ENCODE measurements at places on chromosomes 1 and 21.

DNA sequence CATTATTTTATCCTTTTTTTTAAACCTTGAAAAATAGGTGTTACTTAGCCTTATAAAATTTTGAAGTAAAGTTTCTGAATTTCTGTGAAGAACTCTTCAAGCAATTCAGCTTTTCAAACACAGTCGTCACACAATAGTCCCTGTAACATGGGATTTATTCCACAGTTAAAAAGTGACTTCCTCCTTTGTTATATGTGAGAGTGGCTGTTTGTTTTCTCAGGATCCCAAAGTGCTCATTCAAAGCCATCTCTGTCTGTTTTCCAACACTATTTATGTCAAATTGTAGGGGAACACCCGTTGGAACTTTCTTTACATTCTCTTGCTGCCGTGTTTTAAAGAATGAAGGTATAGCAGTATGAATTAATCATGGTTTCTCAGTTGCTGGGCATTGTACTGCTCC is 80.8 kb upstream of the GPR52 start:
- DNase-seq, result no peak

GRCh38 chr1:36760081-36760480 is 274.2 kb downstream of the GRIK3 start:
- DNase-seq, result no peak

DNA sequence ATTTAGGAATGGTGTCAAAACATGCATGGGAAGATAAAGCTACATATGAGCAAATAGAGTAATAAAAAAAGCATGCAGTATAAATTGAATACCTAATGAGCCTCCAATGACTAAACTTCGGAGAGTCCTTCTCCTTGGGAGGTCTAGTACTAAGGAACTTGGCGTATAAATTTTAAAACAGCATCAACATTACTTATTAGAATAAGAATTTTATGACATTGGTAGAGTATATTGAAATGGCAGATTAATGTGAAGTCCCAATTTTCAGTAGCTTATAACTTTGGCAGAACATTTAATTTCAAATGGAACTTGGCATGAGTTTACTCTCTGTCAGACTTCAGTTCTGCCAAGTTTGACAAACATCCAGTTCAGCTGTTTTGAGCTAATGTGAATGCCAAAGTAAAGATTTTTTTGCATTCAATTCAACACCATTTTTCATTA is 104.7 kb upstream of the RGS18 start:
- DNase-seq, result no peak

DNA sequence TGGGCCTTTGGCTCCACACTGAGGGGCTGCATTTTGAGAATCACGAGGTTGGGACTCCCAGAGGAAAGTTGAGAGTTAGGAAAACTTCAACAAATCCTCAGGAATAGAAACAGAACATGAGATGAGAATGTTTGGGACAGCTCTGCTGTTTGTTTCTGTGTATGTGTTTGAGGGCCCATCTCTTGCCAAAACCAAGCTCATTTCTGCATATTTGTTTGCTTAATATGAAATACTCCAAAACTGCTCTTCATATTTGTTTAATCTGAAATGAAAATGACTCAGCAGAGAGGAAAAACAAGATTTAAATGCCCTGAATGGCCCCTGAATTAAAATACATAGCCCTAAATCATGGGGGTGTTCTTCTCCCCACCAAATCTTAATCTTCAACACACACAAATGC is 78.1 kb downstream of the DDR2 start:
- no peak for DNase-seq

GRCh38 chr1:87678266-87678665 is 349.6 kb downstream of the LMO4 start:
- no peak for DNase-seq

DNA sequence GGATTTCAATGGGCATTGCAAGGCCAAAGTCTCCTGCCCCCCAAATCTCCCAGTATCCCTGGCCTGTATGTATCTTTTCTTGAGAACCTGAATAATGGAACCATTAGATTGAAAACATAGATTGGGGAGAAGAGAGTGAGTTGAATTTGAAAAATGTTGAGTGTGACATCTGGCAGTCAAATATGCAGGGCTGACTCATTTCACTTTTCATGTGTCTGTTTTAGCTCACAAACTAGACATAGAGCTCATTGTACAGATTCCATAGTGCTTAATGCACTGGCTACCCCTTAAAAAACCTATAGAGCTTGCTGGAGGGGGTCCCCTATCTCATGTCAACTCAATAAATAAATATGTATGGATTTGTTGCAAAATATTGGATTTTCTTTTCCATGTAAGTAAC is 30.8 kb downstream of the DDR2 start:
- no peak for DNase-seq

- no peak for DNase-seq
These were observed 91.1 kb upstream of the RGS4 start for GRCh38 chr1:162977944-162978568.

DNA sequence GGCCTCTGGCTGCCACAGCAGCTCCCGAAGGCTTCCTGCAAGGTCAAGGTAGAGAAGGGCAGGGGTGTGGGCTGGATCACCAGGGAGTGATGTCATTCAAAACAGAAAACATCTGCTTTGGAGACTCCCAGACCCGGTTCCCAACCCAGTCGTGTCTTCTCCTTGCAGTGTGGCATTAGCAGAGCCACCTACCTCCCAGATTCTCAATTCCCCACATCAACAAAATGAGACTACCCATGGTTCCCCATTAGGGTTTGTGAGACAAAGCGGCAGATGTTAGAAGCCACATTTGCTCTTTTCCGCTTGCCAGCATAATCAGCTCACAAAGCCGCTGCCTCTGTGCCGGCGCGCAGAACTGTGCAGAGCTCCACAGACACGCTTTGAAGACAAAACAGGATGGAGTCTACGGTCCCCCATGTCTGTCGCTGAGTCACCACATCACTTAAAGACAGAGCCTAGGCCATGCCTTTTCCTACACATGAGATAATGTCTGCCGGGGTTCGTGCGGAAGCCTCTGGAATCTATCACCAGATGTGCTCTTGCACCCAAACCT is 12.5 kb downstream of the KIF17 start:
- no peak for DNase-seq

All from activated CD4-positive, alpha-beta T cell treated with anti-CD3 and anti-CD28 coated beads for 1 hour (primary cell).